ENCODE measurements at places on chromosomes 5 and 9.

- DNase-seq: no peak
Observed at GRCh38 chr5:67380431-67380830, 183.8 kb upstream of the CD180 start.

DNA sequence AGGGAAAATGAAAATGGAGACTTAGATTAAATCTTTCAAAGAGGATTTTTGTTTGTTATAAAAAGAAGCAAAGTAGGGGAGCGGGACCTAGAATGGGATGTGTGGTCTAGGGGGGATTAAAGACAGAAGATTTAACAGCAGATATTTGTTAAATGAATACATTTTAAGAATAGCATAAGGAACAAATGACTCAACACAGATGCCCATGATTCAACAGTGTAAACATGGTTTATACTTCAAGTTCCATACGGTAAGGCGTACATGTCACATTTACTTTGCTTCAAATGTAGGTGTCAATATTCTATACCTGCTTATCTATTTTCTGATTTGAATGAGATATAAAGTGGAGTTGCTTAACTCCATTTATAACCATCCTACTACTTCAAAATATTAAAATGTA is 1.5 kb downstream of the TICAM2 start:
- DNase-seq: no peak

GRCh38 chr5:40775846-40776657 is 20.3 kb upstream of the TTC33 start:
- DNase-seq: no peak

DNA sequence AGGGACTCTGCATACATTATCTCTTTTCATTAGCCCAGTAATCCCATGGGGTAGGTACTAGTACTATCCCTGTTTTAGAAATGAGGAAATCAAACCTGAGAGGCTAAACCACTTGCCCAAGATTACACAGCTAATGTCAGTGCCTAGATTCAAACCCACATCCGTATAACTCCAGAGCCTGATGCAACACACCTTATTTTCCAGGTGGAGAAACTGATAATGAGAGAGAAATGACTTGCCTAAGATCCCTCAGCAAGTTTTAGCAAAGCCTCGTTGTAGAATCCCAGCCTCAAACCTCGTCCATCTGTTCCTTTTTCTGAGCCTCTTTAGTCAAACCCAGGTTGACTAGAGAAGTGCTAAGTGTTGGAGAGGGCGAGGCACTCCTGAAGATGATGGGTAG is 1.1 kb upstream of the ADAM19 start:
- DNase-seq: no peak

DNA sequence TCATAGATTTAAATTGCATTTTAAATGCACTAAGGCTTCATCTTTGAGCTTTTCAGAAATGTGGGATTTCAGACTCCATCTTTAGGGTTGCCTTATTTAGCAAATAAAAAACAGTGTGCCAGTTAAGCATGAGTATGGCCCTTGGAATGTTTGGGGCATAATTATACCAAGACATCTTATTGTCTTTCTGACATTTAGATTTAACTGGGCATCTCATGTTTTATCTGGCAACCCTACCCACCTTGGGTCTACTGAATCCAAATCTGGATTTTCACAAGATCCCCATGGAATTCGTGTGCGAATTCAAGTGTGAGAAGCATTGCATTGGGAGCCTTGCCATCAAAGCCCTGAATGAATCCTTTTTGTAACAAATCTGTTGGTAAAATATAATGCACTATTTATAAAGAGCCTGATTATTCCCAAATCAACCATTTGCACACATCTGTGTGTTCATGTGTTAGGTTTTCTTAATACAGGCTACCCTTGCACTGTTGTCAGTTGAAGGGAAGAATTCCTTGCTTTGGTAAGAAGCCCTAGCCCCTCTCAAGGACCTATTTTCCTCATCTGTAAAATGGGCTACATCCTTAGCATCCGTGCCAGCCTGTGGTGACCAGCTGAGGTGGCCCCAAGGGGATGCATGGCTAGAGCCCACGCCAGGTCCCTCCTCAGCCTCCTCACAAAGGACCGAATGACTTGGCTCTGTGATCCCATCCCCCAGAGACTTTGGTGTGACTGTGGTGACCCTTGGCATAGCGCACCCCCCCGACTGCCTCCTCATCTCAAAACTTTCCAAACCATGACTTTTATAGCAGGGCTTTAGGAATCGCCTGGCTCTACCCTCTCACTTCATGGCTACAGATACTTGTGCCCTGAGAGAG is 8.1 kb downstream of the GSN start:
- no peak for DNase-seq

DNA sequence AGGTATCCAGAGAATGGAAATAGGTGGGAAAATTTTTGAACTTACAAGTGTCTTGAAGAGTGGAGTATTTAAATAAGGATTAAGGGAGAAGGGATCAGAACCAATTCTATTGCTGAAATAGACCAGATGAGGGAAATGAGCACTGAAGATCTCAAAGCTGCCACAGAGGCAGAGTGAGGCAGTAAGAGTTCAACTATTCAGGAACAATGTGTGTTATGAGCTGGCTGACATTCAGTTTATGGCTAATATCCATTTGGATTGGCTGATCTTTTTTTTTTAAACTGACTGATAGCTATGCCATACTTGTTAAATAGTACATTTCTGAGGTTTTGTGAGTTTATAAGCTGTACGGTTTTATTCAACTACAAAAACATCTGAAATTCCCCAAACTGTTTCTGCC is 95.3 kb upstream of the GNA14 start:
- no peak for DNase-seq

DNA sequence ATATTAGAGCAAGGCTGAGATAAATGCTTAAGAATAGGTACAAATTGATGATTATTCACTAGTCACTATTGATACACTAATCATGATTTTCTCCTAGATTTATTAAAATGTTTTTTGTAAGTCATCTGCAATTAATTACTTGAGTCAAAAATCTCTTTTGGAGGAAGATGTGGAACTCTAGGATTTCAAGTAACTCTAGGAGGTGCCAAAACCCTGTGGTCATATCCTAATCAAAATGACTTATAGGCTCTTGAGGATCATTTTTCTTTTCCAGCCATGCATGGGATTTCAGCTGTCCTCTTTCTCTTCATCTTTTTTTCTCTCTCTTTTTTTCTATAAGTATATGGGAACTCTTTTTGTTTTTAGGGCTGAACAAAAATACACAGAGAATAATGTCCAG is 141.8 kb upstream of the CD180 start:
- DNase-seq: no peak

GRCh38 chr5:177446200-177447065 is at the start of gene PRR7:
Gene PRR7 (plus strand): TSS chr5:177446814. CDS start chr5:177455068, 8,254 bp downstream.
- peak; percentile 58 for DNase-seq

DNA sequence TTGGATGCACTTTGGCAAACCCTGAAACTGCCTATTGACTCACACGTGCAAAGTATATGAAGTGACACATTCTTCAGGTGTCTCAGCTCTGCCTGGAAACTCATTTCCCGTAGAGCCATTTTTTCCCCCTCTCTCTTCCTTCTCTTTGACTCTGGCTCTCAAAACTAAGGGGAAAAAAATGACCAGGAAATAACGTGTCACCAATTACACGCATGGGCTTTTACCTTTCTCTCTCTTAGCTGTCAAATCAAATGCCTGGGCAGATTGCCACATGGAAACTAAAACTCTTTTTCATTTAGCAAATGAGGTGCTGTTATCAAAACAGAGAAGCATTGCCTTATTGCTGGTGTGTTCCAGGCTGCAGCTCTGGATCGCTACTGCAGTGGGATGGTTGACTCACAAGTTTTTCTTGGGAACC is 18.3 kb upstream of the IFNK start:
- DNase-seq: no peak

DNA sequence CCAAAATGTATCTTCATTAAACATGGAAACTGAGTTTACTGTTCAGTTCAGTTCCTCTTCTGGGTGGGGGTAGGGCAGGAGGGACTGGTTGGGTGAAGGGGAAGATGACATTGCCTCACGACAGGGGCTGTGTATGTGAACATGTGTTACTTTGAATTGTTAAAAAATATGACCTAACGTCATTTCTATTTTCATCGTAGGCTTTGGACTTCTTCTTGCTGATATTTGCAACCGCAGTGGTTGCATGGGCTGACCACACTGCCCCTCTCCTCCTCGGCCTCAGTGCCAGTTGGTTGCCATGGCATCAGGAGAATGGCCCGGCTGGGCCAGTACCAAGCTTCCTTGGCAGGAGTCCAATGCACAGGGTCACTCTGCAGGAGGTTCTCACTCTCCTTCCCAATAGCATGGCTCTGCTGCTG is 41.5 kb downstream of the HACD4 start:
- no peak for DNase-seq

DNA sequence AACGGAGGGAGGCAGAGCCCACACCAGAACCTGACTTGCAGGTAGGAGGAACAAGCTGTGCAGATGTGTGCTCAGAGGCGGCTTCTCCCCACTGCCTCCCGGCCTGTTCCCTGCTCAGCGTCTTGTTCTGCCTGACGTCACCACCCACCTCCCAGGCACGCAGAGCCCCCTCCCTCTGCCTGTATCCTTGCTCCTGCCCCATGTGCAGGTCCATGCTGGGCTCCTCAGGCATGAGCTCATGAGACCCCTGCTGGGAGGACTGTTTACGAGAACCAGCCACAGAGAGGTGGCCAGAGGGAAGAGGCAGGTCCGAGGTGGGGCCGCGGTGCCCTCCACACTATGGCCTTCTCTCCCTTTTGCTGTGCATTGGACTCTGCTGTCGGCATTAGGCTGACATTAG is 45.5 kb downstream of the SLC6A3 start:
- DNase-seq: no peak

GRCh38 chr9:8434621-8435020 is 635.0 kb upstream of the DMAC1 start:
- no peak for DNase-seq

All from neural crest cell (in vitro differentiated cells).